ENCODE measurements at places on chromosomes 3 and 15.

- no peak for DNase-seq
These were observed 101.6 kb upstream of the RAD18 start for GRCh38 chr3:9064850-9065249.

GRCh38 chr3:44995142-44995770 is 19.2 kb downstream of the EXOSC7 start:
- DNase-seq, result no peak

GRCh38 chr15:60215225-60215963 is 182.4 kb downstream of the ANXA2 start:
- no peak for DNase-seq

GRCh38 chr15:62571072-62571471 is 406.0 kb upstream of the C2CD4B start:
- no peak for DNase-seq

DNA sequence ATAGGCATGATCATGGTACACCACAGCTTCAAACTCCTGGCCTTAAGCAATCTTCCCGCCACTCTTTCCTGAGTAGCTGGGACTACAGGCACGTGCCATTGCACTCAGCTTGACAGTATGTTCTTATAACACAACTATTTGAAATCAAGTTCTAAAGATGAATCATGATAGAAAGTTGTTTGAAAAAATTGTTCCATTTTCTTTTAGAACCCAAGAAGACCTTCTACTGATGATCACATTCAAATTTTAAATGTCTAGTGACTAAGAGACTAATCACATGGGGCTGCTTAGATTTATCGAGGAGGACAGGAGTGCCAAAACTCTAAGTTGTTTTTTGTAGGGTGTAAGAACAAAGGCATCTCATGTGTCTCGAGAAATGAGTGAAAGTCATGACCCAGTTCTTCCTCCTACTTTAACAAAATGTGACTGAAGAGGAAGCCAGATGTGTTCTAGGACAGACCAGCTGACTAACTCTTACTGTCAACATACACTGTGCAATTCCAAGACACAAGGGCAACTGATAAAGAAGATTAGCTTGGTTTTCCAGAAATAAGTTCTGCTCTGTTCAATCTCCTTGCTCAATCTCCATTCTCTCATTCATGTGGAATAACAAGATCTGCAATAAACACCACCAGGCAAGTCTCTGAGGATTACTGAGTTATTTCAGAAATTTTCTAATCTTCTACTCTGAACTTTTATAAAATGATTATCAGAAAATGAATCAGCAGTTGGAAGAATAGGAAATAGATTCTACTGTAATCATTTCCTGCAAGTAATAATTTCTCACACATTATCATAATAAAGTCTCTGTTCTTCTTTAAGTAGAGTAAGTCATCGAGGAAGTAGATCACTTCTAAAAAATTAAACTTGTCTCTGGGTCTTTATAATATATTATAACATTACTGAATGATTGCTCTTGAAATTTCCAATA is 122.6 kb upstream of the CCNL1 start:
- no peak for DNase-seq

DNA sequence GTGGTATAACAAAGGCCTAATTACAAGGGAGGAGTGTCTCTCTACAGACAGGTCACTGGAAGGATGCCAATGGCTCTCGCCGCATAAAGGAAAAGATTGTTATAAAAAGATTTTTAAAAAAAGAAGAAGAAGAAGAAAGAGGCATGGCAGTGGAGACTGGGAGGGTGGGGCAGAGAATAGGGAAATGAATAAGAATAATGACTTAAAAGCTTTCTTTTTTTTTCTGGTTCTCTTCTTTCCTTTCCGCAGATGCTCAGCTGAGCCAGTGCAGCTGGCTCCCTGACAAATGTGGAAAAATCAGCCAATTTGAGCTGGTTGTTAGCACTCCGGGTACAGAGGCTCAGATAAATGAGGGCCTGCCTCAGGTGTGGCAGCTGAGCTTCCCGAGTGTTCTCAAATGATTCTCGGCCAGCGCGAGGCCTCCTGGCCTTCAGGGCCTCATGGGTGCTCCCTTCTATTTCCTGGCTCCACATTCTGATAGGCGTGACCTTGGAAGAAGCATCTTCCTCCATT is 234.1 kb downstream of the RORA start:
- no peak for DNase-seq

DNA sequence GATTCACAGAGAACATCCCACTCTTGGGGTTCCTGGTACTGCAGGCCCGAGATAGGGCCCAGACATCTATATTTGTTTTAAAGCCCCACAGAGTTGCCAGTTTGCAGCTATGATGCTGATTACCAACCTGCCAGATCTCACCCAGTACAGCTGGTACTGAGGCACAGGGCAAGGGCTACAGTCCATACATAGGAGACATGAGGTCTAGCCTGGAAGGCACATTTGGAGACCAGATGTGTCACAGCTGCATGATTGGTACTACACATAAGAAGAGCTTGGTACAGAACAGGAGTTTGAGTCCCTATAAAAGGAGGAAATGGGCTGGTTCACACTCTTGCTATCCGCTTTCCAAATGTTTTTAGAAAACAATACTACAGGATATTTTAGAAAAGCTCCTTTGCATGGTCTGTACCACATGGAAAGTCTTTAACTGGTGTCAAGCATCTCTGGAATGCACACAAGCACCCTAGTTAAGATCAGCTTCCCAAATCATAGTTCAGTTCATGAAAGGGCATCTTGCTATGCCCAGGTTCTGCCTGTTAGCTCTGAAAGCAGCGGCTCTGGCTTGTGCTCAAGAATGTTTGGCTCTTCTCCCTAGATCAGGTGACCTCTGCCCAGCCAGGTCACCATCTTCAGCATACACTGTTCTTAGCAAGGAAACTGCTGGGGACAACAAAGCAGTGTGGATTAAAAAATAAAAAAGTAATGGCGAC is 20.6 kb downstream of the MTMR14 start:
- no peak for DNase-seq

DNA sequence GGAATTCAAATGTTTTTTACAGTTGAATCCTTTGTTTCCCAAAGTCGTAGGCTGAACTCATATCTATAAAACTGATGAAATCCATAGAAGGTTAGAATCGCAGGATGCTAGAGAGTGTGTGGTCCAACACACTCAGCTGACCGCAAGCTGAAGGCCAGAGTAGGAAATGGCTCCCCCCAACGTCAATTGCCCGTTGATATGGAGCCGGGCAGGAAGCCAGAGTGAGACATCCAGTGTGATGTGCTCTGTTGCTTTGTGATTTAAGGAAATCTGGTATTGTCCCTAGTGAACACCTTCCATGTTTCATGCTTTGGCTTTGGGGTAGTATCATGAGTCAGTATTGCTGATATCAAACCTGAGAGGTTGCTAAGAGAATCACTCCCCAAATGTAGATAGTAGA is 5.8 kb upstream of the MEX3B start:
- DNase-seq, result no peak

- DNase-seq, result no peak
These were observed 98.4 kb downstream of the VGLL4 start for GRCh38 chr3:11545186-11545851.

DNA sequence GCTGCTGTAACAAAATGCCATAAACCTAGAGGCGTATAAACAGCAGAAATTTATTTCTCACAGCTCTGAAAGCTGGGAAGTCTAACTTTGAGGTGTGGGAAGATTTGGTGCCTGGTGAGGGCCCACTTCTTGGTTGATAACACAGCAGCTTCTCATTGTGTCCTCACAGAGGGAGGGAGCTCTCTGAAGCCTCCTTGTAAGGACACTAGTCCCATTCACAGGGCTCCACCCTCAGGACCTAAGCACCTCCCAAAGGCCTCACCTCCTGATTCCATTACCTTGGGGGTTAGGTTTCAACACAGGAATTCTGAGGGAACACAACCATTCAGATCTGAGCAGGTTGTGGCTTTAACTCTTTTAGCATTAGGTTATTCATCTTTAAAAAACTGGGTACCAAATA is 380.3 kb upstream of the ATP10A start:
- DNase-seq, result no peak

DNA sequence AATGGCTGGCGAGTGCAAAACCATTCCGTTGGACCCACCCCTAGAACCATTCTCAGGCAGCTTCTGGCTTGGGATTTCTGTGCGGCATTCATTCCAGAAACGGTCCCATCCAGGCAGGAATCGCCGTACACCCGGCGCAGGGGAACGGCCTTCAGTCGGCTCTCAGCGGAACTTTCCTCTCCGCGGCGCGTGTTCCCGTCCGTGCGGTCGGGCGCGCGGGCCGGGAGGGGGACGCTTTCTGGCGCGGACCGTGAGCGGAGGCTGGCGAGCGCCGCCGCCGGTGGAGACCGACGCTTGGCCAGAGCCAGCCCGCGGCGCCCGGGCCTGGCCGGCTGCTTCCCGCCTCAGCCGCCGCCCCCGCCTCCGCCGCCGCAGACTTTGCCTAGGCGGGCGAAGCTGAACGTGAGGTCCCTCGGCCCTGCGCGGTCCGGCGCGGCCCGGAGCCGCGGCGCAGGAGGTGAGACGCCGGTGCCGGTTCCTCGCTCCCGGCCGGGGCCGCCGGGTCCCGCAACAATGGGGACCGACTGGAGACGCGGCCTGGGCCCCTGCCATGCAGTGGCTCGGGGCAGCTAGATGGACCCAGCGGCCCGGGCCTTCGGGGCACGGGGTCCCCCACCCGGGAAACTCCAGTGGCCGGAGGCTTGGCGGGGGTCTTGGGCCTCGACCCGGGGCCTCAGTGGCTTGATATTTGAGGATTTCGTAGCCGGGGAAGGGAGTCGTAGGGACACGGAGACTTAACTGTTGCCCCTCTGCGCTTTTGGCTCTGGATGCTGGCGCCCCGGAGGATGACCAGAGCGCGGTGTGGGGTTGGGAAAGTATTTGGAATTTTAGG is at the start of gene RAD54L2:
RAD54L2 (plus strand) TSS at position 261 of the 832 bp plus-strand sequence. CDS start 51,702 bp downstream, outside the sequence.
- peak; percentile 59 for DNase-seq

GRCh38 chr15:77798151-77798835 is 165.6 kb upstream of the LINGO1 start:
- no peak for DNase-seq

DNA sequence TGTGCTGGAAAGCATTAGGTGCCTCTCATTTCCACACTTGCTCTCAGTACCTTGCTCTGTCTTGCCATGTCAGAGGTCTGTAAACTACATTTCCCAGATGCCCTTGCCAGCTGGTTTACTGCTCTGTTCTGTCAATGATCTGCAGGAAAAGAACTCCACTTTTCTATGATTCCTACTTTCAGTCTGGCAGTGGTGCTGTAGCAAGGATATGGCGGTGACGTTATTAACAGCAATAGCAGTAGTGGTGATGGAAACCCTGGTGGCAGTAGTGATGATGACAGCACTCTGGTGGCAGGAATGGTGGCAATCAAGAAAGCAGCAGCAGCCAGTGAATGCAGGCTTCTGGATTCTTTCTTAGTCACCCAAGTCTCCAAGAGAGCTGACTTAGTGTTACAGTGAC is 665.2 kb downstream of the DIPK2A start:
- DNase-seq, result no peak

GRCh38 chr15:98794748-98795147 is 146.4 kb downstream of the IGF1R start:
- DNase-seq, result no peak

DNA sequence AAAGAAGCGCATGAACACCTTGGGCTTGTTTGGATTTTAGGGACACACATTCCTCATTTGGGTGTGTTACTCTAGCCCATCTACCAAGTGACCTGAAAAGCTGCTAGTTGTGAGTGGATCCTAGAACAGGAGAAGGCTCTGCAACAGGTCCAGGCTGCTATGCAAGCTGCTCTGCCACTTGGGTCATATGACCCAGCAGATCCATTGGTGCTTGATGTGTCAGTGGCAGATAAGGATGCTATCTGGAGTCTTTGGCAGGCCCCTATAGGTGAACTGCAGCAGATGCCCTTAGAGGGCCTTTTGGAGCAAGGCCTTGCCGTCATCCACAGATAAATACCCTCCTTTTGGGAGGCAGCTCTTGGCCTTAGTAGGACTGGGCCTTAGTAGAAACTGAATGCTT is 53.2 kb downstream of the PAQR5 start:
- no peak for DNase-seq

GRCh38 chr15:58918239-58918638 is 15.2 kb downstream of the SLTM start:
- DNase-seq, result no peak

DNA sequence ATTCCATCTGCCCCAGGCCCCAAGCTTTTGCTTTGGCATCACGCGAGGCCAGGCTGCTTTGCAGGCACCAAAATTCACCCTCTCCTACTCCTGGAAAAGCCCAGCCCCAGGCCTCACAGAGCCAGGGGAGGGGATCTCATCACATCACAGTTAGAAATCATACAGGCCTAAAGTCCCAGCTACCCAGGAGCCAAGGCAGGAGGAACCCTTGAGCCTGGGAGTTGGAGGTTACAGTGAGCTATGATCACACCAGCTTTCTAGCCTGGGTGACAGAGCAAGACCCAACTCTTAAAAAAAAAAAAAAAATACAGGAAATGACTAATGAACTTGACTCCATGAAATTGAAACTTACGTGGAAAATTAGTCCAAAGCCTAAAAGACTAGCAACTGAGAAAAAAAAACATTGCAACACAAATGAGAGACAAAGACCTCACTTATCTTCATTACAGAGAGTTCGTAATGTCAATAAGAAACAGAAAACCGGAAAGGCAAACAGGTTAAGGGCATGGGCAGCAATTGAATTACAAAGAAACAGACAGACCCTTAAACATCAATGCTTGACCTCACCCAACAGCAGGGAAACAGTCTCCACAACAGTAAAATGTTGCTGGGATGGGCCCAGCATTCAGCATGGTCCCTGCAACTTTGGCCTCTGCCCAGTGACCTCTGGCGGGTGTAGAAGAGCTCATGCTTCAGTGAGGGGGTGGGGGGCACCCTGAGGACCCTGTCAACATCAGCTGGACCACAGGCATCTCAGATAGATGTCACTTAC is 151.5 kb downstream of the LRRK1 start:
- DNase-seq, result no peak

DNA sequence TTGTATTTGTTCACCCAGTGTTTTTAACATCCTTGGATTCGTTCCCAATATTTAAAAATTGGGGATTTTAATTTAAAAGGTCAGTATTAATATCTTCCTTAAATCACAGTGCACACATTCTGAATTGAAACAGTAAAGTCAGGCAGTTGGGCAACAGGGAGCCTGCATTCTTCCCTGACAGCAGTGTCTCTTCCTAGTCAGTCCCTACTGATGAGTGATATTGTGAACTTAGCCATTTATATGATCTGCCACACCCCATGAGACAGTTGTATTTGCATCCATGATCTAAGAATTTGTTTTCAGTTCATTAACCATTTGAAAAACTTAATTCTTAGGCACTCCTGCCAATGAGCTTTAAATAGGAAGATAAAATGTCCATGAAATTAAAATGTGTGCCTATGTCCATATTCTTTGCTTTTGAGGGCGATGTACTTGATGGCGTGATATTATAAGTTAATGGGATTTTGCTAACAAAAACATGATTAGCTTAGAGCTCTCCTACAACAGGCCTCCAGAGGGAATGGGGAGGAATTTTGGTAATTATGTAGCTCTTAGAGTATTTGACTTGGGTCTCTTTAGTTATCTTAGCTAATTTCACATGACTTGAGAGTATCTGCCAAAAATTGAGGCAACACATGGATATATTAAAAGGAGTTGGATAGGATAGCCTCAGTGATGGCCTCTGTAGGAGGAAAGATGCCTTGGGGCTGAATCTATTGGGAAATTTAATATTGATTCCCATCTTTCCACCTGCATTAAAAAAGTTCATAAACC is 219.3 kb downstream of the PTPRG start:
- no peak for DNase-seq

Measured in stimulated activated CD8-positive, alpha-beta memory T cell treated with anti-CD3 and anti-CD28 coated beads, Interleukin-15, amount 100 ng/mL, for 1 hour (primary cell).